Activated T-helper 1 cell treated with Interleukin-2 at 50 U/mL for 16 hours (primary cell): ENCODE measurements at places on chromosomes 3 and 15.

GRCh38 chr3:14877469-14877868 is 58.7 kb downstream of the FGD5 start:
- no peak for DNase-seq

- no peak for DNase-seq
Measured at GRCh38 chr15:32105258-32106241, 75.2 kb downstream of the CHRNA7 start.

GRCh38 chr3:37592328-37592727 is 269.4 kb upstream of the CTDSPL start:
- no peak for DNase-seq

- no peak for DNase-seq
Measured at GRCh38 chr3:36812240-36812639, 47.9 kb upstream of the DCLK3 start.

- no peak for DNase-seq
Measured at GRCh38 chr3:49673121-49673714, 933 bp upstream of the APEH start.
